ENCODE measurements at places on chromosomes 2 and 18.

GRCh38 chr2:10253596-10254372, 48.9 kb upstream of the HPCAL1 start:
- no peak for DNase-seq

DNA sequence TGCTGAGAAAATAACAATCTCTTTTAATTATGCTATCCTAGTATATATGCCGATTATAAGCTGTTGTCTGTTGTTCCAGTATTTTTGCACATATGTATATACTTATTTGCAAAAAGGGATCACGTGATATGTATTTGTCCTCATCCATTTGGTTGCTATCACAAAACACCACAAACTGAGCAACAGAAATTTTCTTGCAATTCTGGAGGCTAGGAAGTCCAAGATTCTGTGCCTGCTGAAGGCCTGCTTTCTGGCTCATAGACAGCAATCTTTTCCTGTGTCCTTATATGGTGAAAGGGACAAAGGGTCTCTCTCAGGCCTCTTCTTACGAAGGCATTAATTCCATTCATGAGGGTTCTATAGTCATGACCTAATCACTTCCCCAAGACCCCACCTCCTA, 186.5 kb downstream of the LPIN1 start:
- DNase-seq: no peak

DNA sequence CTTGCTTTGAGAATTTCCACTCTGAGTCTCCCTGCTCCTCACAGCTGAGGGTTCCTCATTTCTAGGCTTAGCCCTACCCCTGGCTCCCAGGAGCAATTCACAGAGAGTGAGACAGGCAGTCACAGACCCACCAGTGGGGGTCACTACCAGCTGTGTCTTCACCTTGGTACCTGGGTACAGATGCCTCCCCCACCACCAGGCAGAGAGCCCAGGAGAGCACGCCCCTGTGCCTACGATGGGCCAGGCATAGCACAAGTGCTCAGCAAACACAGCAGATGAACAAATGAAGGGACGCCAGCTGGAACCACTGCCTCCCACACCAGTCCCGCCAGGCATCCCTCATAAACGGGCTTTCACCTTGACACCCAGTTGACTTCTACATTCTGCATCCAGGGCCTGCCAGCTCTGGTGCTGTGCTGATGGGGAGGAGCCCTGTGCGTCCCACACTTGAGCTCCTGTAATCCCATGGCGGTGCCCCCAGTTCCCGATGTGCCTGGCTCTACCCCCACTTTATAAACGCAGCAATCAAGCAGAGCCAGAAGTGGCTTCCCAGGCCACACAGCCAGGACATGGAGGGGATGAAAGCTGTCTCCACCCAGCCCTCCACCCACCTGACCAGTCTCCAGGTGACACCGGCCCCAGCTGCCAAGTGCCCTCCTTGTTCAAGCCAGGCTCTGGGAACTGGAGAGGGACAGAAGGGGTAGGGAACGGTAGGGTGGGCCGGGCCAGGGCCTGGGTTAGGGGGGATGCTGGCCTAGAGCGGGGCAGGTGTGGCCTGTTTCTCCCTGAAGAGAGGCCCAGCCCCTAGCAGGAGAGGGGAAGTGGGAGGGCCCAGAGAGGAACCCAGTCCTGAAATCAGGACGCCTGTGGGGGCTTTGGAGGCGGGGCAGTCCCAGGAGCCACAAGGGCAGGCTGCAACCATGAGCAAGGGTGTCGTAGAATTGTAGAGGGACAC, 42.5 kb downstream of the SCTR start:
- no peak for DNase-seq

- no peak for DNase-seq
Measured at GRCh38 chr2:47267711-47268086, 112.6 kb upstream of the STPG4 start.

DNA sequence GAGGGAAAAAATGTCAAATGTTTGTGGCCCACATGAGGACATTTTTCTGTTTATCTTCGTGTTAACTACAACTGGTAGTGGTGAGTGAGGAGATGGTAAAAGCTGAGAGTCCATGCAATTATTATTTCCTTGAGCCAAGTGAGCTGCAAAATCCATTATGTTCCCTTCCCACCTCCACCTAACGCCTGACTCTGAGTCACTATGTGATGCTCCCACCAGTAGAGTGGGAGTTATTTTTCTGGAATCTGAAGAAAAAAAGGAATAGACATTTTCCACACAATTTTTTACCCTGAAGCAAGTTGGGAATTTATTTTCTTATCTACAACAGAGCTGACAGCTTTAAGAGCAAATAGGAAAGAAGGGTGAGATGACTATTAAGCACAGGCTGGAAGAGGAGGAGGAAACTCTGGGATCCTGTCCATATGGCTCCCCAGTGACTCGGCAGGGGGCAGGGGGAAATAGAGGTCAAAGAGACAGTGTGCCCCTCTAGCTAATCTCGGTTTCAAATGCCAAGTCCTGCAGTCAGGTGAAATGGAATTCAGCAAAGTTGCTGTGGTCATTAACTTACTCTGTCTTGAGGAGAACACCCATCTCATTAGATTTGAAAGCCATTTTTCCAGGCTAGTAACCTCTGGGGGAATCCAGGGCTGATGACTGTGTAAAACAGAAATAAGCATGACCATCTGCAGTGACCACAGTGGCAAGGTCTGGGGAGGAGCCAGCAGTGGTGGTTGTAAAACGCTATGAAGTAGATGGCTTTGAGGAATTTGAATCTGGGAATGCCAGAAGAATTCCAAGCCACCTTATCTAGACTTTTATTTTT, 463.9 kb downstream of the STK39 start:
- peak; percentile 0 for DNase-seq

DNA sequence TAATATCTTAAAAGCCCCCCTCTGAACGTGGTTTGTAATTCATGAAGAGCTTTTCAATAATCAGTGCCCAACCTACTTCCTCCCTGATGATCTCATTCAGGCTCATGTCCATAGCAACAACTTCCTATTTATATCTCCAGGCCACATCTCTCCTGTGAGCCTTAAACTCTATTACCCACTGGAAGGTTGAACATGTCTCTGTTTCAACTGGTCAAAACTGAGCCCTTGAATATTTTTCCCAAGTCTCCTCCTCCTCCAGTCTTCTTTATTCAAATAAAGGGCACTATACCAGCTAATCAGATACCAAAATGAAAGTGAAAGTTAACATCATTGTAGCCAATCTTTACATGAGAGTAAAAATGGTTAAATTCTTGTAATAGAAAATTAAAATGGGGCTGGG, 63.7 kb upstream of the ITGA4 start:
- DNase-seq: peak; percentile 73

DNA sequence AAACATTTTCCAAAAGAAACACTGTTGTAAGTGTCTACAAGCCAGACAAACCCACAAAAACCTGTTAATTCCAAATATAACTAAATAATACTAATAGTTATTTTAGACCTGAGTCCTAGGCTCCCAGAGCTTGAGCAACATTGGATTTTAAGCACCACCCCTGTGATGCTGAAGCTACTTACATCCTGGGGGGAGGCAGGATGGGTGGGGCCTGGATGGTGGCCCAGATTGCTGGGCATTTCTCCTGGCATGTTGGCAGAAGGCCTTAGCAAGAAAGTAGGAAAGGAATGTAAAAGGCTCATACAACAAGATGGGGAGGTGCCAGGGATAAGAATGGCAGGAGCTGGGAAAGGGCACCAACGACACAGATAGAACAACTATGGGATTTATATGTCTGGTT, 50.7 kb upstream of the OTX1 start:
- DNase-seq: peak; percentile 62

- peak; percentile 32 for DNase-seq
Measured at GRCh38 chr2:101720732-101721131, 23.2 kb downstream of the MAP4K4 start.

GRCh38 chr2:105576440-105577241, 168.1 kb upstream of the NCK2 start:
- DNase-seq: peak; percentile 92

DNA sequence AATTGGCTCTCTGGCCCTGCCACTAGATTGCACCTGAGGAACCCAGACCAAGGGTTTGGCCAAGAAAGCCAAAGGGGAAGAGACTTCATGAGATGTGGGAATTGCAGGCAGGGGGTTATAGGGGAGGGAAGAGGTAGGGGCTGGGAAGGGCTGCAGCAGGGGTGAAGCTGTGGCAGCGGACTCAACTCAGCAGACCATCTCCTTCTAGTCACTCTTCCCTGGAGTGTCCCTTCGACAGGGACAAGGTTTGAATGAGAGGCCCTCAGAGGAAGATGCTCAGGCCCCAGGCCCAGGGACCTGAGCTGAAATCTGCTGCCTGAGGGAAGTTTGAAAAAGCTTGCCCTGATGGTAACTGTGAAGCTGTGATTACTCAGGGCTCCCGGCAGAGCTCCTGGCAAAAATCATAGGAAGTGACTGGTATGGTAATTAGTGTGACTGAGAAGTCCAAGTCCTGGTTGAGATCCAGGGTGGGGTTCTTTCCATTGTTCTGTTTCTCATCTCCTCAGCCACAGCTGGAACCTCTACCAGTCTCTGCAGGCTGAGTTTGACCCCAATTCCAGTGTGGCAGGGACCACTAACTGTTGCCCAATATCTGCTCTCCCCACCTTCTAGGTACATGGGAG, 300.9 kb downstream of the CYP26B1 start:
- peak; percentile 78 for DNase-seq

- peak; percentile 20 for DNase-seq
Measured at GRCh38 chr2:133937669-133938068, 316.2 kb upstream of the MGAT5 start.

DNA sequence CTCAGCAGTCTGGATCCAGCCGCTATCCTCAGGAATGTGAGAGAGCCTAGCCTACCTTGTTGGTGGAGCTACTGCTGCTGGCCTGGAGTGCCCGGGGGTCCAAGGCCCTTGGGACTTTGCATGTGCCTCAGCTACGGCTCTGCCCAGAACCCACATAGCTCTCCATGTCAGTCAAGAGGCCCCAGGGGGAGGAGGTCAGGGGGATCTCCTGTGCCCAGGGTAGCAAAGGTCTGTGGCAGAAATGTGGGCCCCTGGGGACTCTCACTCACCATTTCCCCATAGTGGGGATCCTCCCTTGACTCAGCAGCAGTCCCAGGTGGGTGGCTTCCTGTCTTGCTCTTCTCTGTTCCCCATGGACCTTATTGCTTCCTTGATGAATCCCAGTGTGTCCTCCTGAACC, 342.7 kb upstream of the CHAC2 start:
- no peak for DNase-seq

DNA sequence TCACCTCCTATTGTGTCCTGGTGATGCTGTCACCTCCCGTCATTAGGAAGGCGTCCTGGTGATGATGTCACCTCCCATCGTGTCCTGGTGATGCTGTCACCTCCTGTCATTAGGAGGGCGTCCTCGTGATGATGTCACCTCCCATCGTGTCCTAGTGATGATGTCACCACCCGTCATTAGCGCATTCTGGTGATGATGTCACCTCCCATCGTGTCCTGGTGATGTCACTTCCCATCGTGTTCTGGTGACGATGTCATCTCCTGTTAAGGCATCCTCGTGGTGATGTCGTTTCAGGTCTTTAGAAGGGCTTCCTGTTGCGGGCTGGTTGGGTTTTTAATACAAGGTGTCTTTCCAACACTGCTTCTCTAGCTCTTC, 40.7 kb downstream of the CTDP1 start:
- DNase-seq: no peak

GRCh38 chr2:181790716-181791649, 100.5 kb upstream of the ITPRID2 start:
- DNase-seq: peak; percentile 94

GRCh38 chr2:88074854-88075292, 7.2 kb downstream of the SMYD1 start:
- peak; percentile 86 for DNase-seq

DNA sequence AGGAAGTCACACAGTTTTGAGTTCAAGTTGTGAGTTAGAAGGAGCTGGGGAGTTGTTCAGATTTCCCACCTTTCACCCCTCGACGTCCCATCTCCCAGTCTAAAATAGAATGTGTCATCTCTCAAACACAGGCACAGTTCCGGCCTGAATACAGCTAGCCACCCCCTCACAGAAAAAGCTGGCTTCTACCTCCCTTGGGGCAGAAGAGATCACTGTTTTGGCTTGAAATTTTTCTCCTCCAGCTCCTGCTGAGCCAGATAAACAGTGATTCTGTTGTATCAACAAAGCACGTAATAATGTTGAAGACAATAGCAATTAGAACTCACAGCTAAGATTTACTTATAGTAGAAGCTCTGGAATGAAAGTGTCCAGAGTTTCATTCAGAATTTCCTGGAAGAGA, 74.7 kb downstream of the KIAA2012 start:
- DNase-seq: peak; percentile 74

- DNase-seq: no peak
Measured at GRCh38 chr2:108932736-108933332, 56.2 kb downstream of the EDAR start.

- DNase-seq: no peak
Measured at GRCh38 chr2:70560442-70560841, 6.8 kb upstream of the TGFA start.

DNA sequence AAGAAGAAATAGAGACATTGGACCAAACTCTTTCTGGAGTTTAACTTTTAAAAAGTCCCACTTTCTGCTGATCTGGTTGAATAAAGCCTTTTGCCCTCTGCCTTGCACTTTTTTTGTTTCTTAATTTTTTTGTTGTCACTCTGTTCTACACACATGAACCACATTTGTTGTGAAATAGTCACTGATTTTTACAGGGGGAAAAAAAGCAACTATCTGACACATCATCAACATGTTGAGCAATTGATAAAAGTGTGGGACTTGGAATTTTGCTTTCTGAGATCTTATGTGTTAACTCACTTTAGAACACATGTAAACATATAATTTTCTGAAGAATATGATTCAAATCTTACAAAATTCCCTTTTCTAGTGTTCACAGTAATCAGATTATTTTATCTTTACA, 414.8 kb upstream of the FIGN start:
- no peak for DNase-seq

DNA sequence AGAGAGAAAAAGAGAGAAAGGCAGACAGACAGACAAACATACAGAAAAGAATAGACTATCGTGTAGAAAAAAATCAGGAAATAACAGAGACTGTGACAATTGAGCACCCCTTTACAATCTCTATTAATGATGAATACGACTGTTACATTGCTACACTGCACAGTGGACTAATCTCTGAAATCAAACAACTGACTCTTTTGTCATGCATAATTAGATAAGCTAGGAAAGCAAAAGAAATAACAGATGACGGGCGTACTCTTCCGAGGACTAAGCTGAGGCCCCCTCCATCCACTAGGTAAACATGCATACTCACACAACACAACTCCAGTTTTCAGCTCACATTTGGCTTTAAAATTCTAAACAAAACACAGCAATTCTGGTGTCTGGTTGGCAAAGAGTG, 267.0 kb downstream of the NOL4 start:
- no peak for DNase-seq

GRCh38 chr2:144675731-144676130, 155.8 kb upstream of the ZEB2 start:
- DNase-seq: no peak

Measured in EH (cell line).